ENCODE measurements at places on chromosomes 4 and X.

- DNase-seq = no peak
These were observed 3.9 kb upstream of the CHRNA9 start for GRCh38 chr4:40331101-40331745.

- no peak for DNase-seq
These were observed 187.0 kb upstream of the LDB2 start for GRCh38 chr4:17085416-17085815.

DNA sequence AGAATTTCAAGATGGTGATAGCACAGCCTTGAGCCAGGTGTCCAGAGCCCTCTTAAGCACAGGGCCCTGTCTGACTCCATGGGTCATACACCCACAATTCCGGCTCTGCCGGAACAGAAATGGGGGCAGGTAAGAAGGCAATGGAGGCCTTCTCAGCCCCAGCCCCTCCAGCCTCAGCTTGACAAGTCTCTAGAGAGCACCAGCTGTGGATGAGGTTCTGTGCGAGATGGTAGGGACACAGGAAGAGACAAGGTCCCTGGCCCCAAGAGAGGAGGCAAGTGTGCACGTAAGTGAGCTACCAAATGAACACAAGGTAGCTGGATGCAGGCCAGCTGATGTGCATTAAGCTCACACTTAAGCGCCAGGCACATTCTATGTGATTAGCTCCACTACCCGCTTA lies 2.4 kb upstream of the PRRG3 start:
- DNase-seq = no peak

- DNase-seq = no peak
These were observed 267.9 kb upstream of the SLC7A11 start for GRCh38 chr4:138510053-138510452.

DNA sequence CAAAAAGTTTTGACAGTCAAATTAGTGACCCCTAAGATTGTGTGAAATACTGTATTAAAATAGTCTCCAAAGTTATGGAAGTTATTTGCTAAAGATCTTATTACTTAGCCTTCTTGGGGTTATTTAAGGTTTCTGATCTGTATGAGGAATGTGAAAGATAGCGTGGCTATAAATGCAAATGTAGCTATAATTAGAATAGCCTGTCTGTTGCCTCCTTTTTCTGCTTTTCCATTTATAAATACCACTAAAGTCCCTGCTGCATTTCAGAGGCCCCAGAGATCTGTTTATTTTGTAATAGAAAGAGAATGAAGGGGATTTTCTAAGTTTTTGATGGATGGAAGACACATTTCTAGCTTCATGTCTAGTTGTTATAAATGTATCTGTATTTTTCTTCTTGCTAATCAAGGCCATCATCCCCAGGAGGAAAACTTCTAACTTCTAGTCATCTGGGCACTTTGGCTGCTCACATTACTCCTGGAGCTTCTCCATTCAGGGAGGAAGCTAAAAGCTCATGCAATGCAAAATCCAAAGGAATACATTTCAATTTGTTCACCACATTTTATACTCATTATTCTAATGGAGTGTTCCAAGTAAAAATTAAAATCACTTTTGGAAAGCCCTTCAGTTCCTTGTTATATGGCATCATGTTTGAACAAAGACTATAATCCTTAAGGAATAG lies 73.9 kb downstream of the INTS12 start:
- no peak for DNase-seq

DNA sequence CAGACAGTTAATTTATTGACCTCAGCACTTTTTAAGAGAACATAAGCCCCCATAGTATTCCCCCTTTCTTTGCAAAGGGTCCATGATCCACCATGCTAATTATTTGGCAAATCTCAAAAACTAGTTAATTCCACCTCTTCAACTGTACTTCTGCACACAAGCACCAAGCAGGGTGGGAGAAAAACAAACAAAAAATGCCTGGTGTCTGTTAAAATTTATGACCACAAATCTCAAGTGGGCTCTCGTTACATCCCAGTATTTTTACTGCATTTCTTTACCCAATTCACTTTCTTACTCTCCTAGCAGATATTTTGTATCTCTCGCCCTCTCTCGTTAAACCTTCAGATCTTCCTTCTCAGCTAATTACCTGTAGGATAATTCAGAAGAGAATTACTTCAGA lies 6.1 kb downstream of the ARSJ start:
- DNase-seq = no peak

DNA sequence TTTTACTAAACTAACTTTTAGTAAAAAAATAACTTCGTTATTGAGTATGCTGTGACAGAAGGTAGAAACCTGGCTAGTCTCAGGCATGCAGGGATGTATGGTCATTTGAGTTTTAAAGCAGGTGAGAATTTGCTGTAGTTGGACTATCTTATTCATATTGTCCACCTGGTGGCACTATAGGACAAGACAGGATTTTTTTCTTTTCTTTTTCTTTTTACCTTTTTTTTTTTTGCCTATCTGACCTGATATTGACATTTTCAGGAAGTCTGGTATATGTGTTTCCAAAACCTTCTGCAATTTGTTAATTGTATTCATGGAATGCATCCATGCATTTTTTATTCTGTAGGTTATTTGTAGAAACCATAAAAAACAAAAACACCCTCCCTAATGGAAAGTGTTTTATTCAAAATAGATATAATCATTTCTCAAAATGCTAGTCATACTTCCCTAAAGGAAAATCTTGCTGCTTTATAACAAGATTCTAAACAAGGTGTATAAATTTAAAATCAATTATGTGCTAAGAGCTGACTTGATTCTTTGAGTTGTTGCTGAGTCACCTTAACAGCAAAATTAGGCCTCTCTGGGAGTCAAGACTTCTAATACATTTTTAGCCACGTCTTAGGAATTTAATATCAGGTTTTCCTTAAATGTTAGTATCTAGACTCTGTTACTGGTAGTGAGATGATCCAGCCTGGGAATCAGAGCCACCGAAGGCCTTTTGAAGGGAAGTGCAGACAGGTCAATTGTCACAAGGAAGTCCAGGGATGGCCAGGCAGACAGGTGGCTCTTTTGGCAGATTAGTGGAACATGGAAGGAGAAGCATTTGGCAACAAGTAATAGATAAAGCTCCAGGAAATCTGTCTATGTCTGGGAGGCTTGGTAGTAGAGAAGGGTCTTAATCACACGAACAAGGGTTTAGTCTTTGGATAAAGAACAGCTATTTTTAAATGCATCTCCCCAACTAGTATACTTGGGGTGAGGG lies 201.3 kb upstream of the GNPDA2 start:
- DNase-seq = no peak

- no peak for DNase-seq
These were observed 403 bp downstream of the SGCB start for GRCh38 chr4:52037689-52038102.

DNA sequence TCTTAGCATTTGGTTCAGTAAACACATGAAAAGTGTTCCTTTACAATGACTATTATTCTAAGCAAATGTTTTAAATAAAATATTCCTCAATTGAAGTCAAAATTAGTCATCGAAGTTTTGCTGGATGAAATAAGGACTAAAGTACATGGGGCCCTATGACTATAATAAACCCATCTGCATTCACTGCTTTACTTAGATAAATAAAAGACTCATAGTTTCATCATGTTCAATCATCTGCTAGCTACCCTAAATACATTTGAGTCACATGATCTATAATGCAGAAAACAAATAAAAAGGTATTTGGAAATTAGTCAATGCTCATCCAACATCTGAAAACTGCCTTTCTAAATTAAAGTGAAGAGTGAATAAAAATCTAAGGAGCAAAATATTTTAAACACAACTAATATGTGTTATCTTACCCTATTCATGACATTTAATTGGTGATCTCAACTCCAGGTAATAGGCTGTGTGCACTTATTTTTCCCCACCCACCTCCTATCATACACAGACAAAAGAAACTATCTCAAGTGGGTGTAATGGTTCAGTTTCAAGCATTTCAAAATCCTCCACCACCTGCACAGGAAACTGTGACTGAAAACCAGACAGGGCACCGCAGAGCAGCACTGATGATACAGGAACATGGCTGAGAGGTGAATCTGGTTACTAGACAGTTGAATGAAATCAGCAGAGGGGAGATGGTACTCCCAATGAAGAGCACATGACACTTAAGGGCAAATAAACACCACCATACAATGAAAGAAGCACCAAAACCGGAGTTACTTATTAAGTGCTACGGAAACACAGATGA lies 78.6 kb downstream of the CAMK2D start:
- DNase-seq = peak; percentile 58

- no peak for DNase-seq
These were observed 6.5 kb upstream of the NDST4 start for GRCh38 chr4:115119804-115120352.

- no peak for DNase-seq
These were observed 12.7 kb upstream of the HHIP start for GRCh38 chr4:144633215-144633614.

DNA sequence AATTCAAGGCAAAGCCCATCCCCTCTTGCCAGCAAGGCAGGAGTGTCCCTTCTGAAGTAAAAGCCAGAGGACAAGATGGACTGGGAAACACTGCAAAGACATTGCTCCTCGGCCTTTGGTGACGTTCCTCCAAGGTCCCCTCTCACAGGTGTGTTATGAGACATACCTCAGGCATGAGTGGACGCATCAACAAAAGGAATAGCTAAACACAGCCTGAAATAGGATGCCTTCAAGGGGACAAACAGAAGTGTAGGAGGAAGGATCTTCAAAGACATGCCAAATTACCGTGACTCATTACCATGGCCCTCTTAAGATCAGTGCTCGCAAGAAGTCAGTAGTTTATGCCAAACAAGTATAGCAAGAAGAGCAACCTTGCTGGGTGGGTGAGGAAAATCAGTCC lies 6.0 kb upstream of the IDS start:
- no peak for DNase-seq

DNA sequence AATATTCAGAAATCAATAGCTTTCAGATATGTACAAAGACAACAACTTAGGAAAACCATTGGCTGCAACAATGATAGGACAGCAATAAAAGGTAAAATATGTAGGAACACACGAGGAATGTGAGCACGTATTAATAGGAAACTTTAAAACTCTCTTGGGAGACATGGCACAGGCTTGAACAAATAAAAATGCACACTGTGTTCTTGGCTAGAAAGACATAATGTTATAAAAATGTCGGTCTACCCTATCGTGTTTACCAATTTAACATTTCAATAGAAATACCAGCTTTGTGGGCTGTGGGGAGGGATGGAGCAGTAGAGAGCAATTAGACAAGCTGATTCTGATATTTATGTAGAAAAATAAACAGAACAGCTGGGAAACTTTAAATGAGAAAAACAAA lies 69.0 kb upstream of the FAM9B start:
- DNase-seq = no peak
